ENCODE measurements at places on chromosomes 2 and 18.
A peak's percentile ranks its signal among the peaks of the same experiment; 100 is the strongest.

DNA sequence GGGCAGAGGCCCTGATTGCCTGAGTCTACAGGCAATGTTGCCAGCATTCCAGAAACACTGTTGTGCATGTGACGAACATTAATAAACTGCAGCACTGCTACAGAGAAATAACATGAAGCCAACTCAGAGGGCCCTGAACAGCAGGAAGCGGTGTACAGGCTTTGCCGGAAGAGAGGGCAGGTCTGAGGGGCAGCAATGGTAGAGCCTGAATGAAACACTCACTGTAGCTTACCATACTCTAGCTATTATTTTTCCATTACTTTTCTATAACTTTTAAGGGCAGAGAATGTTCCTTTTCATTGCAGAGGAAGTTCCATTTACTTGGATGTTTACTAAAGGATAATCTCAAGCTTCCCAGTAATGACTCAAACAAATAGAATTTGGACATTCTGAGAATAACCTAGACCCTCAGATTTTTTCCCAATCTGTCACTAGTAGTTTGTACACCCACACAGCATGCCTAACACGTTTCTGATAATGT lies 150.4 kb downstream of the MTX2 start:
- DNase-seq = no peak

- DNase-seq = no peak
Measured at GRCh38 chr2:135785032-135785431, 43.4 kb downstream of the UBXN4 start.

DNA sequence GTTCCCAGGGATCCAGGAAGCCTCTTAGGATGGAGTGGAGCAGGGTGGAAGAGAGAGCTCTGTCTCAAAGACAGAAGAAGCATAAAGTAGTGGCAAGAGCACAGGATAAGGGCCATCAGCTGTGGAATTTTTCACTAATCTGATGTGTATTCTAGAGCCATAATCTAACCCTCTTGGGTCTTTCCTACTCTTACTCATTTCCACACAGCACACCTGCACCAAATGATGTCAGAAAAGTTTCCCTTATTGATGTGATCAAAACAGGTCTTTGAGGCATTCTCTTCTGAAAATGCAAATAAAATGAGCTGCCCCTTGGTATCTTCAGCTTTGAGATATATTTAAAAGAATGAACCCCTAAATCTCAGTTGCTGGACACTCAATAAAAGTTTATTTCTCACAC lies 415.1 kb upstream of the CHST9 start:
- DNase-seq = no peak

DNA sequence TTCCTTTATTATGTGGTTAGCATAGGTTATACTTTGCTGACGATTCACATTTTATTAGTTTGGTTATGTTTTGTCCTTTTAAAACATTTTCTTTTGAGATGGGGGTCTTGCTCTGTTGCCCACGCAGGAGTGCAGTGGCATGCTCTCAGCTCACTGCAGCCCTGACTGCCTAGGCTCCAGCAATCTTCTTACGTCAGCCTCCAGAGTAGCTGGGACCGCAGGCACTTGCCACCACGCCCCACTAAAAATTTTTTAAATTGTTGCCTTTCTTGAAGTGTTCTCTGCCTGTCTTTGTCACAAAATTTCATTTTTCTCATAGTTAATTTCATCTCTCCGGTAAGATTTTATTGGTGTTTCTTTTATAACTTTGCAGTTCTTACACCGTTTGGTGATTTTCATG lies 18.9 kb downstream of the HRH4 start:
- DNase-seq = no peak

- no peak for DNase-seq
Measured at GRCh38 chr2:210964141-210964764, 407.9 kb downstream of the CPS1 start.

DNA sequence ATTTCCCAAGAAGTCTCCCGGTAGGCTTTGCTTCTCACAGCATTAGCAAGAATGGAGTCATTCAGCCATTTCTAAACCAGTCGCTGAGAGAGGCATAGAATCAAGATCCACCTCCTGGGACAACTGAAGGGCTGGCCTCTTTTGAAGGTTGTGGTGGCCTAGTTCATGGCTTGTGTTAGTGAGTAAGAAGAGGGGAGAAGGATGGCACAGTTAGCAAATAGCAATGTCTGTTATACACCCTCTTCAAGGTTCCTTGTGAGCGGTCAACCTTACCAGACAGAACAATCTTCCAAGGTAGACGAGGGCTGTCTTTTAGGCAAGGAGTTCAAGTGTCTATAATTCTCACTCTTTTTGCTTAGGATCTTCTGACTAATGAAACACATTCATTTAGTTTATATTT lies 35.4 kb upstream of the DNAH7 start:
- no peak for DNase-seq

- DNase-seq = peak; percentile 77
Measured at GRCh38 chr2:231597014-231597611, 4.4 kb downstream of the TEX44 start.

DNA sequence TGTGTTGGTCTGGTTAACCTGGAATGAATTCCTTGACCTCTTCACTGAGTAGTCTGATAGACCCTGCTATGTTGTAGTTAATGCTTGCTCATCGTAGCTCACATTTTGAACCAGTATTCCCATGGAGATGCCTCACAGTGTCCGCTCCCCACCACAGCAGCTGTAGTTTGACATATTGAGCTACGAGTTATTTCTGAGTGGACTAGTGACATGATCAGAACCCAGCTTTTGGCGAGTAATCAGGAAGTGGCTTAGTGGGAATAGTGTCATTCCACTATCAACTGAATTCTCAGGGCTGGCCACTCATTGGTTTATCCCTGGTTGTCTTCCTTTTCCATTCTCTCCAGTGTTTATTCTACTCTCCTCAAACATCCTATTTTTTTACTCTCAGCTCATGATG lies 102.7 kb downstream of the MYO1B start:
- no peak for DNase-seq

GRCh38 chr2:215313255-215313613 lies 1.4 kb downstream of the ATIC start:
- no peak for DNase-seq

- DNase-seq = no peak
Measured at GRCh38 chr2:6627316-6627715, 238.4 kb downstream of the CMPK2 start.

- no peak for DNase-seq
Measured at GRCh38 chr2:10073706-10074105, 6.5 kb downstream of the CYS1 start.

GRCh38 chr2:188884517-188884916 lies 89.7 kb upstream of the COL3A1 start:
- DNase-seq = no peak

GRCh38 chr2:225773148-225773547 lies 373.6 kb downstream of the NYAP2 start:
- no peak for DNase-seq

DNA sequence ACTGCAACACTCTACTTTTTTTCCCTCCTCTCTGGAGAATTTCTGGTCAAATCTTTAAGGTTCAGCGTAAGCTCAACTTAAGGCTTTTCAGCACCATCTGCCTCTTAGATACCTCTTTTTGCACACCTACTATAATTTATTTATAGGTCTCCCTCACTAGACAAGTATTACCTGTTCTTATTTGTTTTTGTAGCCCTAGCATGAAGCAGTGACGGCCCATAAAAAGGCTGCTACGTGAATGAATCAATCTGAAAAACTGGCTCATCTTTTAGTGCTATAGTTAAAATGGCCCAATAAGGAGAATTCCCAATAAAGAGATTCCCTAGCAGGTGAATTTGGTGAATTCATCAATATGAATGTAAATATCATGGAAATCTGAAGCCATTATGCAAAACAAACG lies 6.5 kb downstream of the RNF149 start:
- DNase-seq = no peak

- no peak for DNase-seq
Measured at GRCh38 chr18:65623676-65624075, 127.1 kb upstream of the CDH7 start.

DNA sequence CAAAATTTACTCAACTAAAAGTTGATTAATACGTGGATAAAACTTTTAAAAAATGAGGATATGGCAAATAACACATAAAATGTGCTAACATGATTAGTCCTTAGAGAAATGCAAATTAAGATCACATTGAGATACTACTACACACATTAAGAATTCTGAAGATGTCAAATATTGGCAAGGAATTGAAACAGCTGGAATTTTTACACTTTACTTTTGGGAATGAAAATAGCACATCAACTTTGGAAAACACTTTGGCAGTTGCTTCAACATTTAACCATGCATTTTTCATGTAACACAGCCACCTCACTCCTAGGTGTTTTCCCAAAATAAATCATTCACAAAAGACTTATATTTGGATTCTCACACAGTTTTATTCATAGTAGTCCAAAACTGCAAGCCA lies 687.9 kb upstream of the SETBP1 start:
- DNase-seq = no peak

DNA sequence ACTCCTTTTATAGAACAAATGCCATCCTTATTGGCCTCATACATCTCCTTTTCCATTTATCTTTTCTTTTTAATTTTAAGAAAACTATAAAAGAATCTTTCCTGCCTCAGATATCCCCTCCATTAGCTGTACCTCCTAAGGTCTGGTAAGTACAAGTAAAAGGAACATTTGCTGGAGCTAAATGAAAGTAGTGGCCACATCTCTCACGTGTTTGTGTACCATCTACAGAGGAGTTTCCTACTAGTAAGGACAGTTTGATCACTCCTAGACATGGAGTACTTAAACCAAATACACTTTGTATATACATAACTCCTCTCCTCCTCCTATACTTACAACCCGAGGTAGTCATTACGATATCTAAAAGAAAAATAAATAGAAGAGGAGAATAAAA lies 504.8 kb downstream of the LRRTM4 start:
- no peak for DNase-seq

DNA sequence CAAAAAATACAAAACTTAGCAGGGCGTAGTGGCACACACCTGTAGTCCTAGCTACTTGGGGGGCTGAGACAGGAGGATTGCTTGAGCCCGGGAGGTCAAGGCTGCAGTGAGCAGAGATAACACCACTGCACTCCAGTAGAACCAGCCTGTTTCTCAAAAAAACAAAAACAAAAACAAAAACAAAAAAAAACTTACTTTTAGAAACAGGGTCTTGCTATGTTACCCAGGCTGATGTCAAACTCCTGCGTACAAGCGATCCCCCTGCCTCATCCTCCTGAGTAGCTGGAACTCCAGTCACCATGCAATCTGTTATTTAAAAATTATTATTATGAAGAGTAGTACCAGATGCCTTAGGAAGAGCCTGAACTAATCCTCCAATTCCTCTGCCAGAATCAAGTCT lies 35.0 kb upstream of the GLI2 start:
- DNase-seq = no peak

DNA sequence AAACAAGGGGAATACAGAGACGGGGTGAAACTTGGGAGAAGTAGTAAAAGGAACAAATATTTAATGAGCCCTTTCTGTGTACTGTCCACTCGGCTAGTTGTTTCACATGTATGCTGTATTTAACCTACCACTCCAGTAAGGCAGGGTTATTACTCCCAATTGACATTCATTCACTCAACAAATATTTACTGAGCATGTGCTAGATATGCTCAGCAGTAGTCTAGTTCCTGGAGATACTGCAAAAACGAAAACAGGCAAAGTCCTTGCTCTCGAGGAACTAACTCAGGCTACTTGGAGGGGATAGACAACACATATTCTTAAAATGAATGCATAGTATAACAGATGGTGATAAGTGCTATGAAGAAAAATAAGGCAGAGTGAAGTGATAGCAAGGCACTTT lies 207.3 kb downstream of the SS18 start:
- no peak for DNase-seq

DNA sequence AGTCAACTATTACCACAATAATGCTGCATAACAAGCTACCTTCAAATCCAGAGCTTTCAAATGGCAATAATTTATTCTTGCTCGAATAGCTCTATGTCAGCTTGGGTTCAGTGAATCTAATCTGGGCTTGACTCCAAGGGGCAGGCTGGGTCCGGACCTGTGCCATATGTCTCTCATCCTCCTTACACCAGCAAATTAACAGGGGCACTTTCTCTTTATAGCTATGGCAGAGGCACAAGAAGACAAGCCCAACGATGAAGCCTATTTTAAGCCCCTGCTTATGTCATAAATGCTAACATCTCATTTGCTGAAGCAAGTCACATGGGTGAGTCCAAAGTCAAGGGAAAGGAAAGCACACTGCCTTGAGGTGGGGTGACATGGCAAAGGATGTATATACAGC lies 13.3 kb upstream of the ZNF521 start:
- DNase-seq = no peak

GRCh38 chr18:10291568-10291981 lies 162.9 kb upstream of the APCDD1 start:
- no peak for DNase-seq

GRCh38 chr2:232835687-232836208 lies 34.3 kb upstream of the SNORC start:
- DNase-seq = no peak

GRCh38 chr18:8699948-8700347 lies 5.4 kb upstream of the MTCL1 start:
- DNase-seq = no peak

GRCh38 chr2:233116946-233117345 lies 56.8 kb downstream of the INPP5D start:
- DNase-seq = no peak

- no peak for DNase-seq
Measured at GRCh38 chr18:57516056-57516455, 70.4 kb downstream of the FECH start.

DNA sequence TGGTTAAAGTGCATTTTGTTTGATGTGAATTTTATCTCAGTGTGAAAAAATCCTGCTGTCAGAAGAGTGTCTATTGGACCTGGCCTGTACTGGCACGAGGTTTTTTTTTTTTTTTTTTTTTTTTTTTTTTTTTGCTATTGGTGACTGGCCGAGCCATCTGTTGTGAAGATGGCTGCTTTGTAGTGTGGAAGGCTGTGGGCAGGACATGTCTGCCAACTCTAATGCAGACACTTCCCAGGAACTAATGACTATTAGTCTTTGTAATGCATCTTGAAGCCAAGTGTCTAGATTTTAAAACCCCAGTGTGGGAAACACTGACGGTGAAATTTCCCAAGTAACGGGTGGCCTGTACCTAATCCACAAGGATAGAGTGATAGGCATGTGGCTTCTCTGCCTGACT lies 34.3 kb downstream of the ZAP70 start:
- DNase-seq = no peak

DNA sequence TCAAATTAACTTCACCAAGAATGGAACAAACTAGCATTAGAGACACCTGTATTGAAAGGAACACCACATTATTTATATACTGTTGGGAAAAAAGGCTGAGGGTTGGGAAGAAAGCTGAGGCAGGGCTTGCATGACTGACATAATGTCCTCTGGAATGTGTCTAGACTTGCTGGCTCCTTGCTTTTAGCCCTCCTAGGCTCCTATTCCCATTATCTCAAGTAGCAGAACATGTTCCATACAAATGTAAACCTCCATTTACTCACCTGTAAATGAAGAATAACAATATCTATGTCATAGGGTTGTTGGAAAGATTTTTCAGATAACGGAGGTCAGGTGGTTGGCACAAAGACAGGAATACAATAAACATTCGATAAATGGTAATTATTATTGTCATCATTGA lies 976 bp upstream of the ACADL start:
- DNase-seq = no peak

DNA sequence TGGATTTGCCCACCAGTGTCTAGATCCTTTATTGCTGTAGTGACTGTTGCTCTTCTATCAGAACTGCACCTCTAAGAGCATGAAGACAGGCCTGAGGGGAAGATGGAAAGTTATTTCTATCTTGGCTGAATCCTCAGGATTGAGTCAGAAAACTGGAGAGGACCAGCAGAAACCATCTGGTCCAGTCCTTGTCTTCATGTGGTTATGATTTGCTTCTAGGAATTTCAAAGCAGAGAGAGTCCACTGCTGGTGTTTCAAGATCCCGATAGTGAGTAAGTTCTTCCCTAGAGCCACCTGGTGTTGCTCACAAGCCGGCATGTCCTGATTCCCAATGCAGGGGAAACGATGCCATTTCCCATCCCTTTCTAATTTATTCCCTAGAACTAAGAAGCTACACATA lies 84.2 kb downstream of the NCKAP5 start:
- no peak for DNase-seq
